ENCODE measurements at places on chromosomes 1 and 21.
A peak's percentile ranks its signal among the peaks of the same experiment; 100 is the strongest.

- no peak for DNase-seq
Measured at GRCh38 chr1:119954476-119955422, 58.4 kb upstream of the ADAM30 start.

DNA sequence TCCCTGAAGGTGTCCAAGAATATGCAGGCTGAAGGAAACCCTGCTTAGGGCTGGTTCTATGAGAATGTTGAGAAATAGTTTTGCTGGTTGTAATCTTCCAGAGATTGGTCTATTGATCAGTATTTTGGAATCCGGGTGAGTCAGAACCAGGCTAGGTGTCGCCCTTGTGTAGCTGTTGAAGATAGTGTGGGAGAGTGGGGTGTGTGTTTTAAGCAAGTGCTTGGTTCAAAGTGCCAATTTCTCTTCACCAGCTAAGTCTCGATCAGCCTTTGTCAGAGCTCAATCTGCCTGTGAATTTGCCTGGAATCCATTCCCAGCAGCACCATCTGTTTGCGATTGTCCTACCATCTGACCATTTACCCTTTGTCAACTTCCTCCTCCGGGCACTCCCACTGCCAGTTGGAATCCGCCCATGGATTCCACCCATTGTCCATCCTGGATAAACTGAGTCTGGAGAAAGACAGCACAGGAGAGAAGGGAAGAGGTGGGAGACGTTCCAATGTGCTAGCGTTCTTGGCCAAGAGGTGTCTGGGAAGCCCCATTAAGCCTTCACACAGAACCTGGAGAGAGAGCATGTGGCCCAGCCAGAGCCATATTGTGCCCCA, 59.4 kb upstream of the CYP2J2 start:
- DNase-seq: no peak

- DNase-seq: no peak
Measured at GRCh38 chr1:171715813-171716251, 26.0 kb downstream of the VAMP4 start.

DNA sequence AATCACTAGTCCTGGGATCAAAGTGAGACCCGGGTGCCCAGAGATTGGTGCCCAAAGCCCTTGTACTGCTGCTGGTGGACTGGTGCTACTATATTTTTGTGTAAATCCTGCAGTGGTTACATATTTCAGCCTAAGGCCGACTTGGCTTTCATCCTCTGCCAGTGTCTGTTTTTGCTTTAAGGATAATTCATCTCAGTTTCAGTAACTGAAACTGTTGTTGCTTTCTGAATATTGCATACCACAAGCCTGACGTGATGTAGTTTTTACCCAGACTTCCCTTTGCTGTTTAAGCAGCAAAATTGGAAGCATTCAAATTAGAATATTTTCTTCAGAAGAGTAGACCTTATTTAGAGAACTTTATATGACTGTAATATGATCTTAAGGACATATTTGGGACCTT, 341.8 kb downstream of the RYR2 start:
- DNase-seq: no peak

DNA sequence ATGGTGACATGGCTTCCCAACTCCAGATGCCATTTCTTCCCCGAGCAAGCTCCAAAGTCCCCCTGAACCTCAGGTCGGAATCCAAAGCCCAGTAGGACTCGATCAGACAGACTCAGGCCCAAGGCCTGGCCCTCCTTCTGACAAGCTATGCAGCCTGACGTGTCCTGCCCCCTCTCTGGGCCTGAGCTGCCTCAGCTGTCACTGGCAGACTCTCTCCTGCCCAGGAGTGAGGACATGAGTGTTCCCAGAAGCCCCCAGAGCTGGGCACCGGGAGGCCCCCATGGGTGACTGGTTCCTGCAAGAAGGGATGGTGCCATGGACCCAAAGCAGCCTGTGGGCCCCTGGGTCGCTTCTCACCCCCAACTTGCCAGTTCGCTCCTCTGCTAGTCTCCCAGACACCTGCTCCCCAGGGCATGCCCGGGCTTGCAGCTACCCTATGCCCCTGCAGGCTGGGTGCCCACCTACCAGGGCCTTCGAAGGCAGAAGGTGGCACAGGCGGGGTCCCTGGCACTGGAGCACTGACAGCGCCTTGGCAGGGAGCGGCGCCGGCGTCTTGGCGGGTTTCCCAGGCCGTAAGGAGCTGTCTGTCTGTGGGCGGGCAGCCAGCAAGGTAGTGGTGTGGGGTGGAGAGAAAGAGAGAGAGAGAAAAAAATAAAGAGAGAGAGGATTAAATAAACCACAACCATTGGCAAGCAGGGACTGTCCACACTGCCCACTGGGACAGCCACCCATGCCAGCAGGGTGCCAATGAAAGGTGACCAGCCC, 2.3 kb downstream of the EDN2 start:
- DNase-seq: no peak

GRCh38 chr21:35503671-35504070, 454.6 kb upstream of the RUNX1 start:
- no peak for DNase-seq

DNA sequence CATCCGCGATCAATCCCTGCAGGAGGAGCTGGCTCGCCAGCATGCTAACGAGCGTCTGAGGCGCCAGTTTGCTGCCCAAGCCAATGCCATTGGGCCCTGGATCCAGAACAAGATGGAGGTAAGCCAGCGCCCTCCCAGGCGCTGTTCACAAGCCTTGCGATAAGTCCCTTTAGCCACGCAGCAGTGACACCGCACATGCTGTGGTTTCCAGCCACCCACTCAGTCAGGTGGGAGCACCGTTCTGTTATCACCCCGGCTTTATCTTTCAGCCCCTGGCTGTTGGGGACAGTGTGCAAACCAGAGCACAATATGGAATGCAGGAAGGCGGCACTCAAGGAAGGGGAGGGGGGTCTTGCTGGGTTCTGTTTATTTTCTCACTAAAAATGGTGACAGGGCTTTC, 41.1 kb upstream of the MTR start:
- no peak for DNase-seq

- DNase-seq: no peak
Measured at GRCh38 chr1:206690516-206690915, 5.8 kb downstream of the MAPKAPK2 start.

DNA sequence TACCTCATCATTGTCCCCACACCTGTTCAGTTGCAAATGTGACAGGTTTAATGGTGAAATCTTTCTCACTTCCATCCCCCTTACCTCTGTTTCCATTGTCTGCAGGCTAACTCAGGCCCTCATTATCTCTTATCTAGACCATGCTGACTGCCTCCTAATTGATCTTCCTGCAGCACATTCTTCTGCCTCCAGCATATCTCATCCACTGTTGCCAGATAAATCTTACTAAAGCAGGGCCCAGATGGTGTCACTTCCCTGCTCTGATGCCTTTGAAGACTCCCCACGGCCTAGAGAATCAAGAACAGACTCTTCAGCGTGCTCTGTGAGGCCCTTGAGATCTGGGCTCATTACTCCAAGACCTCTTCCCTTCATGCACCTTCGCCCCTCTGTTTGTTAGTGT, 230.1 kb downstream of the DUSP10 start:
- DNase-seq: no peak

DNA sequence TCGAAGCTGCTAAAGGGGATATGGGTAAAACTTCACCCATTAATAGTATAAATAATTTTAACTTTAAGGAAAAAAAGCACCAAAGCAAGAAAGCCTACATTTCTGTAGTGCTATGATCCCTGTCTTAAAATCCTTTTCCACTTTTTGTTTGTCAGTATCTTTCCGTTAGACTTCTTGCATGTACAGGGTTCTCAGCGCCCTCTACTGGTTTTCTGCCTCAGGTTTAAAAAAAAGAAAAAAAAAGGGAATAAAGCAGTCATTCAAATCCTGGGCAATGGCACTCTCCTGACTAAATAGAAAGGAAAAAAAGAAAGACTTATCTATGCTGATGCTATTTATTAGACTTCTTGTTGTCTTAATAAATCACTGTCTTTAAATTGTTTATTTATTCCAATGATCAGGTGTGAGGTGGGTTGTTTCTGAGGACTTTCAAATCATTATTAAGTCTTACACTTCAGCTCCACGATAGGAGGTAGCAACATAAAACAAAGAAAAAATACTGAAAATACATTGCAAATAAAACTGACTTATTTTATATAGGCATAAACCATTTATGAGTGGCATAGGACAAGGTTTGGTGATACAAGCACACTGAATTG, 475.4 kb upstream of the NR5A2 start:
- peak; percentile 12 for DNase-seq

DNA sequence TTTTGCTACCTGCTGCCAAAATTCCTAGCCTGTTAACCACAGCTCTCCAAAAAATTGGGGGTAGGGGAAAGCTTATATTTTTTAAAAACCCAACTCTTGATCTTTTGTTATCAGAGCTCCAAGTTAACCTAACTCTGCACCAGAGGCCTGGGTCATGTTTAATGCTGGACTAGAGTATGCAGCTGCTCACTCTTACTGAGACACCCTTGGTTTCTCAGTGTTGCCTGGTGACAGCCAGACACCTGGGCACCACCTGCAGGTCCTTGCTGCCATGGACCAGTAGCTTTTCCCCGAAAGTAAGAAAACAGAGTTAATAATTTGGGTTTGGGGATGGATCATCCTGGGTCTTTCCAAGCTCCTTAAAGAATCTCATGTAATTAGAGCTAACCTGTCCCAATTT, 30.1 kb downstream of the KCNJ6 start:
- DNase-seq: no peak

DNA sequence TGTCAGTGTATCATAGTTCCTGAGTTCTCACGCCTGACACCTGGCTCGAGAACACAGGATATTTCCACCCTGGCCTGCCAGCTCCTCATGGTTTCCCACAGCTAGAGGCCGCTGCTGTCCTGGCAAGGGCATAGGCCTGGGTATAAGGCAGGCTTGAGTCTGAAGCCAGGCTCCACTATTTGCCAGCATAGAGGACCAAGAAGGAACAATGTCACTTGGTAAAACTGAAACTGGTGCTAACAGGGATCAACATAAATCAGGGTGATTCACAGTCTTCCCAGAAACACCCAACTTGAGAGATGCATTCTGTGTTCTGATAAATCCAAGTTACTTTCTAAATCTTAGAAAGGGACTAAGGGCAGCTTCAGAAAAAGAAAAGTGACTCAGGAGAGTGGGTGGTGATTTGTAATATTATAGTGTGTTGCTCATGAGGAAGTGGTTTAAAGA, 6.9 kb upstream of the S100A2 start:
- DNase-seq: no peak

- DNase-seq: no peak
Measured at GRCh38 chr1:94416901-94417727, 1.1 kb upstream of the ABCD3 start.

GRCh38 chr1:38291906-38292521, 245.4 kb upstream of the POU3F1 start:
- DNase-seq: no peak

GRCh38 chr1:112807999-112808398, 92.9 kb upstream of the PPM1J start:
- no peak for DNase-seq

DNA sequence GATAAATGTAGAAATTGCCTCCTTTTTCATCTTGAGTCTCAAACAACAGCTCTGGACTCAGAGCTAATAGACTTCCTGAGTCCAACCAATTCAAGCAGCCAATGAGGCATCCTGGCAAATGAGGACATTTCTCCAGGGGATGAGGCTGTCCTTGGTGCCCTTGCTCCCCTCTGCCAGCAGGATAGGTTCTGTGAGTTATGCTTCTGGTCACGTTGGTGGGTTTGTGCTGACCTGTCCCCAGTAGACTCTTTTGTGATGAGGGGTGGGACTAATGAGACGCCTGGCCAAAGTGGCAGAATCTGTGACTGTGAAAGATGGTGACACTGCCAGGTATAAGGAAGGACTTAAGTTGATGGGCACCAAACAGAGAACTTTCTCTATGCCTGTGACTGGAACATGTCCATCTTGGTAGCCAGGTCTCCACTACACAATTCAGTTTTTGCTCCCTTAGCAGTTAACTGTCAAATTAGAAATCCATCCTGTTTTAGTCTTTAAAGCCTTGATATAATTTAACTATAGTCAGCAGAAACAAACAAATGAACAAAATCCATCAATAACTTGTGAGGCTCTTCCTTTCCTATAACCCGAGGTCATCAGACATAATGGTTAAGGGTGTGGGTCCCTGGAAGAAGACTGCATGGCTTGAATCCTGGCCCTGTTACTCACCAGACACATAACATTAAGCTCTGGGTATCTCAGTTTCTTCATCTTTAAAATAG, 35.7 kb upstream of the THEM4 start:
- DNase-seq: no peak

DNA sequence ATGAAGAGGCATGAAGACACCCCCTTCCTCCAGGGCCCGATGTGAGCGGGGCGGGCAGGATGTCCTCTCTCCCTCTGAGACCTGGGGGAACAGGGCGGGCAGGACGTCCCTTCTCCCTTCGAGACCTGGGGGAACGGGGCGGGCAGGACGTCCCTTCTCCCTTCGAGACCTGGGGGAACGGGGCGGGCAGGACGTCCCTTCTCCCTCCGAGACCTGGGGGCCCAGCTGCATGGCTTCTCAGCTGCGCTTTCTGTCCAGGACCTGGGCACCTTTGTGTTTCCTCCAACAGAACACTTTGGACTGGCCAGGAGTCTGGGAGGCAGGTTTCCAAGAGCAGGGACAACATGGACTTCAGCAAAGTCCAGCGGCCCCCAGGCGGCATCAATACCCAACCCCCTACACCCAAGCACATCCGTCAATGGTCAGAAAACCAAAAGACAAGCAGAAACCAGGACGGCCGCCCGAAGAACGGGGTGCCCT, 30.8 kb upstream of the ADARB1 start:
- no peak for DNase-seq

- no peak for DNase-seq
Measured at GRCh38 chr1:10378081-10378841, 20.6 kb upstream of the PGD start.

DNA sequence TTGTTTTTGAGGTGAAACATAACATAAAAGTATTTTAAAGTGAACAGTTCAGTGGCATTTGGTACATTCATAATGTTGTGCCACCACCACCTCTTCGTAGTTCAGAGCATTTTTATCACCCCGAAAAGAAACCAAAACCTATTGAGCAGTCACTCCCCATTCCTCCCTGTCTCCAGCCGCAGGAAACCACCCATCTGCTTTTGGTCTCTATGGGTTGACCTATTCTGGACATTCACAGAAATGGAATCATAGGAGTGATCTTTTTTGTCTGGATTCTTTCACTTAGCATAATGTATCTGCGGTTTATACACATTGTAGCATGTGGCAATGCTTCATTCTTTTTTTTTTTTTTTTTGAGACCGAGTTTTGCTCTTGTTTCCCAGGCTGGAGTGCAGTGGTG, 141.2 kb downstream of the VPS13D start:
- no peak for DNase-seq

Measured in progenitor cell of endocrine pancreas (in vitro differentiated cells).